ENCODE measurements at places on chromosomes 5 and 9.

- no peak for DNase-seq
Observed at GRCh38 chr9:116453785-116454184, 233.3 kb upstream of the TRIM32 start.

DNA sequence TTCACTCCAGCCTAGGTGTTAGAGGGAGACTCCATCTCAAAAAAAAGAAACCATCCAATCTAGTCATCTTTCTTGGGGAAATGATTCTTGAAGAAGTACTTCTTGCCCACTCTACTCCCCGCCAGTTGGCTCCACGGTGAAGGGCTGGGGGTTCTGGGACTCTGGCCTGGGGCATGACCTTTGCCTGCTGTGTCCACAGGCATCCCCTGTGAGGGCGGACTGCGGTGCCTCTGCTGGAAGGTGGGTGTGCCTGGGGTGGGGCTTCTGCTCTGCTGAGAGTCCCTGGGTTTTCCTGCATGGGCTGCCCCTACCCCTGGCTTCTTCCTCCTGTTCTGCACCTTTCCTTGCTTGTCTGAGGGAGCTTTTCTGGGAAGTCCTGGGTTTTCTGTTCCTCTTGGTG, 3.5 kb downstream of the TBC1D13 start:
- no peak for DNase-seq

DNA sequence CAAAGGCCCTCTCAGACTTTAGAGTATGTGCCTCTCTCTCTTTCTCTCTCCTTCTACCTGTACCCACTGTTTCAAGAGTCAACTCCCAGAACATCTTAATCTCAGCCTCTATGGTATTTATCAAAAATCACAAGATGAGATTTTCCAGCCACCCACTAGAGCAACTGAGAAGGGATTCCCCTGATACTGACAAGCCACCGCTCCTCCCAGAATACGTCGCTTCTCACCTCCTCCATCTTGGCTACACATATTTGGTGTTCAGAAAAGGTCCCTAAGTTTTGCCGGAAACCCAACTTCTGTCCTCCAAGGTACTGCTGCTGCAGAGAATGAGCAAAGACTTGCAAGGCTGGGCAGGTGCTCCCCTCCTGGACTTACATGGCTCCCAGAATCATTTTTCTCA, 6.1 kb downstream of the GARIN3 start:
- no peak for DNase-seq

GRCh38 chr5:134504629-134505300, 20.7 kb upstream of the JADE2 start:
- no peak for DNase-seq

DNA sequence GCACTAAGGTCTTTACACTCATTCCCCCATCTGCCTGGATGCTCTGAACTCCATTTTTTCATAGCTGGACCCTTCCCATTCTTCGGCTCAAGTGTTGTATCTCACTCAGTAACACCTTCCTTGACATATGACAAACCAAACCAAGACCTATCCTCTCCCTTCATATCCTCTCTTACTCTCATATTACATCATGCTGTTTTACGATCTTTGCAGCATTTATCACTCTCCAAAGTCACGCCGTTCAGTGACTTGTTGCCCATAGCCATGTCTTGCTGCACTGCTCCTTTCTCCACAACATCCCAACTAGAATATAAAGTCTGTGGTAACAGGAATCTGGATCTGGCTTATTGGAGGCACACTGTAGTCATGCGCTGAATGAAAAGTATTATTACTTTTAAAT, 923.6 kb upstream of the DMAC1 start:
- DNase-seq = no peak

- peak; percentile 63 for DNase-seq
Observed at GRCh38 chr9:133115604-133116345, 5.3 kb downstream of the RALGDS start.

- no peak for DNase-seq
Observed at GRCh38 chr5:17340819-17341218, 123.4 kb downstream of the BASP1 start.

DNA sequence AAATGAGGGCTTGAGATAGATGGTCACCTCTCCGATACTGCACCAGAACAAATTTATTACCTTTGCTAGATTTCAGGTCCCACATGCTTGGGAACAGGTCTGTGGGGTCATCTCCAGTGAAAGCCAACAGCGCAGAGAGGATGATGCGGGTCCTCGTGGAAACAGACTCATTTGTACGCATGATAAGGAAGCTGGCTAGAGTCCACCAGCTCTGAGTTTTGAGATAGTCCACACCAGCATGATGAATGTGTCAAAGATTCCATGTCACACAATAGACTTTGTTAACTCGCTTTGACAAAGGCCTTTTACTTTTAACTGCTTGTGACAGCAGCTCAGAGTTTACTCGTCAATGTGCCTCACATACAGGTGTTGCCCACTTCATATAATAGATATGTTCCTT, 105.4 kb upstream of the TBCA start:
- no peak for DNase-seq

DNA sequence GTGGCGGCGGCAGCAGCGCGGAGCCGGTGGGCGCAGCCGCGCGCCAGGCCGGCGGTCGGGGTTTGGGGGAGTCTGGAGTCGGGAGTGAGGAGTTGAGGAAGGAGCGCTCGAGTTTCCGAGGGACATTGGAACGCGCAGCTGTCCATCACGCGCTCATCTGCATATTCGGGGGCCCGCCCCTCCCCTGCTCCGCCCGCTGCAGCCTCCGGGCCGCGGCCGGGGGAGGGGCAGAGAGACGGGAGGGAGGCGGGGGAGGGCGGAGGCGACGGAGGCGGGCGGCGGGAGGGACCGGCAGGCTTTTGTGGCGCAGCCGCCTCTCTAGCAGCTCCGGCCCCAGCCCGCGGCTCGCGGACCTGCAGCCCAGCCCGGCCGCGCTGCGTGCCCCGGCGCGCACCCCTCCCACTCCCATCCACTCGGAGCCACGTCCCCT, at the start of gene IRX2:
Gene IRX2 (minus strand): TSS at position 86 of the 430 bp plus-strand sequence. CDS start 264 bp downstream, outside the sequence.
- DNase-seq = no peak

- DNase-seq = peak; percentile 11
Observed at GRCh38 chr9:32378993-32379729, 5.3 kb upstream of the ACO1 start.

DNA sequence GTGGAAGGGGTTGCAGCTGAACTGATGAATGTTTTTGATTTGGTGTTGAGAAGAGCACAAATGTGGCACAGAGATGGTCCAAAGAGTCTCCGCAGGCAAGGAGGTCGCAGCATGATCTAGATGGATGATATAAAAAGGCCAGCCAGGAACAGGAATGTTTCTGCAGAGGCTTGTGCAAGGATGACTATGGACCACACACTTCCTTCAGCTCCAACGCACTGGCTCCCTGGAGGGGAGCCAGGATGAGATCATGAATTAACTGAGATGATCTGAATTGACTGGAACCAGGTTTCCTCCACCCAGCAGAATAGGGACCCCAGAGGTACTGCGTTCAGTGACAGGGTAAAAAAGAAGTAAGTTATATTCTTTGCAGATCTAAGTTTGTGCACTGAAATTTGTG, 89.0 kb downstream of the ARSB start:
- no peak for DNase-seq

GRCh38 chr5:155919725-155920124, 407.2 kb upstream of the SGCD start:
- no peak for DNase-seq

DNA sequence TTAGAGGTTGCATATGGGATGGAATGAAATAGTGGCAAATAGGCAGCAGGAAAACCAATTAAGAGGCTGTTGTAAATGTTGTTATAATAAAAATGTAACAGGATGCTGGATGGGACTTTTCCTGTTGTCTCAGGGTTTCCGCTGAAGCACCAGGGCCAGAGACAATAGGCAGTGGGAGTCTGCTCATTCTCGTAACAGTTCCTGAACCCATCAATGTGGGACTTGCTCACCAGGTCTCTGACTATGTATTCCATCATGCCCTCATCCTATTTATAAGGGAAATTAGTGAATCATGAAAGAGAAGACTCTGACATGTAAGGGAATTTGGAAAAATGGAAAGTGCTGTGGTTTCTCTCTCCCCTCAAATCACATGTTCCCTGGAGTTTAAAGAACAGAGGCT, 23.5 kb upstream of the SSBP2 start:
- DNase-seq = no peak

DNA sequence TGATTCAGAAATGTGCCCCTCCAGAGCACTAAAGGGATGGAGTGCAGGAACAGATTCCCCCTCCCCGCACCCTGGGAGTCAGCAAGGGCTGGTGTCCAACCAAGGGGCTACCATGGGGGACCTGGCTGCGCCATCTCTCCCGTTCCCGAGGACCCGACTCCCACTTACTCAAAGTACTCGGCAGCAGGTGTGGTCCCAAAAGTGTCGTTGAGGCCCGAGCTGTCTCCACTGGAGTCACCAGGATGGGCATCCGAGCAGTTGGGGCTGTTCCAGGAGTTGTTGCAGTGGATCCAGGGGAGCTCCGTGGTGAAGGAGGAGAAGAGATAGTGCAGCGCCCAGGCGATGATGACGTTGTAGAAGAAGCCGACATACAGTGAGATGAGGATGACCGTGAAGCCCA, 12.9 kb downstream of the SLC6A3 start:
- DNase-seq = no peak

DNA sequence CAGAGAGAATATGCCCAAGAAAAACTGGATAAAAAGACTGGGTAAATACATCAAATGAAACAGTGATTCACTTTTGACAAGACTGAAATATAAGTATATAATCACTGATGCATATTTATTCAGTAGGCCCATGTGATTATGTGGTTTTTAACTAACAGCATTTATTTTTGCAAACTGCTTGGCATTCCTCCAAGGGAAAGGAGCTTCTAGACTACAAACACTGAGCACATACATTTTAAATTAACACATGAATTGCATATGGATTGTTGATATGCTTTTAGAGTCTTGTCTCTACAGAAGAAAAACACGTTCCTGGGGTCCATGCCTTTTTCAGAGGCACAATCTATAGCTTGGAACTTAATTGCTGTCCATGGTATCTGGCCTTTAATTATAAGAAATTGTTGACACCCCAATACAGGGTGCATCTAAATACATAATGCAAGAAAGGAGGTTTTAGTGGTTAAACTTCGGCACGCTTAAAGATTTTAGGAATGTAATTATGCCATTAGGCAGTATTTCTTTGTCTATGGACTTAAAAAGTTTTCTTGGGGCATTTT, 6.9 kb upstream of the MEIKIN start:
- DNase-seq = no peak

DNA sequence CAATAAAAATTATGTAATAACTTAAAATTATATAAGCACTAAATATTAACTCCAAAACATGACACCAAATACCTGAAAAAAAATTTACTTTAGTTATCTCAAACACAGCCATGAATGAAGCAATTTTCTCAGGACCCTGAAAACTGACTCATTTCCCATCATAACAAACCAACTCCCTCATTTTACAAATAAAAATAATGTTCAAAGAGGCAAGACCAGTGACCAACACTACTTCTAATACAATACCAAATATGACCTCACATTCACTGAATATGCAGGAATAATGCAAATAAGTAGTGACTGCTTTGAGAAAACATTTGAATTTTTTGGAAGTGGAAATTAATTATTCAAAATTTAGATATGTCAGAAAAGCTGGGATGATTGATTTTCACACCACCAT, 21.6 kb downstream of the FBLL1 start:
- DNase-seq = no peak

DNA sequence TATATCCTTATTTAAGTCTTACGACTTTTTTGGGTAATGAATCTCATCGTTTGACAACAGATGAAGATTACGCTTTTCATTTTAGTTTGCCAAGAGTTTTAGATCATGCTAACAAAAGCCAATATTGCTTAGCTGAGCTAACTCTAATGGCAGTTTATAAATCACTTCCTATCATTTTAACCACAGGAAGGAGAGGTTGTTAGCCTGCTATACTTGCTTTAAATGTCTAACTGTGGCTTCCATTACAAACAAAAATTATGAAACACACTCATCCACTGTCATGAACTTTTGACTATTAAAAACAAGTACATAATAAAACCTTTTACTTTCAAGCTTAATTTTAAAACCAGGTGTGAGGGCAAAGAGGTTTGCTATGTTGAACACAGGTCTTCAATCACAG, 53.7 kb upstream of the ANKH start:
- DNase-seq = no peak

GRCh38 chr9:107942856-107943255, 453.3 kb upstream of the KLF4 start:
- DNase-seq = no peak

- DNase-seq = no peak
Observed at GRCh38 chr5:60519372-60519771, 180.6 kb downstream of the DEPDC1B start.

GRCh38 chr5:132002757-132003156, 8.7 kb downstream of the ACSL6 start:
- no peak for DNase-seq

DNA sequence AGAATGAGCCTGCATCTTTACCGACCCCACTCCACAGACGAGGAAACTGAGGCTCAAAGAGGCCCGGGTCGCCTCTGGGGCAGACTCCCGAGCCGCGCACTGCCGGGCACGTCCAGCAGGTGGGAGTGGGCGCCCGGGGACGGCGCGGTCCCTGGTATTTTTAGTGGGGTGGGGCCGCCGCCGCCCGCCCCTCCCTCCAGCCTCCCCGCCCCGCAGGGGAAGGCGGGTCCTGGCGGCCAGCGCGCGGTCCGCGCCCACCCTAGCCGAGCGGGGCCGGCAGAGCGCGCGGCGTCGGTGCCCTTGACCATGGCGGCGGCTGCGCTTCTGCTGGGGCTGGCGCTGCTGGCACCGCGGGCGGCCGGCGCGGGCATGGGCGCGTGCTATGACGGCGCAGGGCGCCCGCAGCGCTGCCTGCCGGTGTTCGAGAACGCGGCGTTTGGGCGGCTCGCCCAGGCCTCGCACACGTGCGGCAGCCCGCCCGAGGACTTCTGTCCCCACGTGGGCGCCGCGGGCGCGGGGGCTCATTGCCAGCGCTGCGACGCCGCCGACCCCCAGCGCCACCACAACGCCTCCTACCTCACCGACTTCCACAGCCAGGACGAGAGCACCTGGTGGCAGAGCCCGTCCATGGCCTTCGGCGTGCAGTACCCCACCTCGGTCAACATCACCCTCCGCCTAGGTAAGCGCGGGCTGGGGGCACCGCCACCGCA, at the start of gene LAMC3:
Gene LAMC3 (plus strand): TSS at position 266 of the 710 bp plus-strand sequence. CDS start 41 bp downstream, at position 307.
- no peak for DNase-seq

DNA sequence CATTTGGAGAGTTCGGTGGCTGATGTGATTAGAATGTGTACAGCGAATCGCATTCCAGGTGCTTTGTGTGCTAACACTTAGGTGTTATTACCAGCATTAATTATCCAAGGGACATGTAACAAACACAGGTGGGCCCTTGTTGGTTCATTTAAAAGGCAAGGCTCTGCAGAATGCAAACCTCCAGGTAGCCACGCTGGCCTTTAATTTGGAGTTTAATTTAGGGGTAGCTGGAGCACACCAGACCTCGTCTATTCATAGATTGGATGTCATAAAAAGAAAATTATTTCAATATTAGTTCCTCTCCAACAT, 191.1 kb downstream of the MAT2B start:
- DNase-seq = no peak

- no peak for DNase-seq
Observed at GRCh38 chr5:16364910-16365309, 100.7 kb downstream of the ZNF622 start.

GRCh38 chr9:105455836-105456475, 8.1 kb downstream of the FSD1L start:
- no peak for DNase-seq

GRCh38 chr5:106634375-106634774, 1036.4 kb downstream of the EFNA5 start:
- no peak for DNase-seq

GRCh38 chr9:27538647-27539046, 9.0 kb upstream of the MOB3B start:
- no peak for DNase-seq

GRCh38 chr9:36436909-36437308, 36.8 kb upstream of the RNF38 start:
- no peak for DNase-seq
